SJSA1 (cell line): ENCODE measurements at places on chromosomes 1 and 21.
A peak's percentile ranks its signal among the peaks of the same experiment; 100 is the strongest.

GRCh38 chr21:46039891-46040660 lies 57.8 kb upstream of the COL6A2 start:
- DNase-seq: no peak

DNA sequence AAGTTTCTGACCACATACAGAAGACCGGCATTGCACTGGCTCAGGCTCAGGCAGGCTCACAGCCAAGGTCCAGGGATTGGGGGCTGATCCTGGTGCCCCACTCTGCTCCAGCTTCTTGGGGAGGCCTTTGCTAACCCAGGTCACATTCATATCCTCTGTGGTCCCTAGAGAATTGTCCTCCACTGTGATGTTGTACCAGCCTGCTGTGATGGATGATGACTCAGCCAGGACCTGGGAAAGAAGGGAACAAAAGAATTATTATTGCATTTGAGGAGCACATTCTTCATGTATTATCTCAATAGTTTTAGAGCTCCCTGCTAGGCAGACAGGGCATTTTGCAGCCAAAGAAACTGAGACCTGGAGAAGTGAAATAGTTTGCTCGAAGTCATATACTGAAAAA lies 114.3 kb upstream of the ETV3 start:
- DNase-seq: peak; percentile 80

DNA sequence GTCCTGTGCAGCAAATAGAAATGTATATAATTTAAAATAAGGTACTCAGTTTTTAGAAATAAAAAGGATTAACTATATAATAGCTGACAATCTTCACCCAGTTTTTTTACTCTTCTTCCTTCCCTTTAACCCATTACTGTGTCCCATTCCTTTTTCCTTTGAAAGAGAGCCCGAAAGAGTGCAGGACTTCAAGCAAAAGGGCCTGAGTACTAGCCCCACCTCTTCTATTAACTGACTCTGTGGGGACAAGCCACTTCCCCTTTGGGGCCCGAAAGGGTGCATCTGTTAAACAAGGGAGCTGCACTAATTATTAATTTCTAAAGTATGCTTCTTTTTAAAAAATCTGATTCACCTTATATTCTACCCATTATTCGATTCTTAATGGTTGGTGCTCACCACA lies 3.3 kb downstream of the USP24 start:
- DNase-seq: no peak

DNA sequence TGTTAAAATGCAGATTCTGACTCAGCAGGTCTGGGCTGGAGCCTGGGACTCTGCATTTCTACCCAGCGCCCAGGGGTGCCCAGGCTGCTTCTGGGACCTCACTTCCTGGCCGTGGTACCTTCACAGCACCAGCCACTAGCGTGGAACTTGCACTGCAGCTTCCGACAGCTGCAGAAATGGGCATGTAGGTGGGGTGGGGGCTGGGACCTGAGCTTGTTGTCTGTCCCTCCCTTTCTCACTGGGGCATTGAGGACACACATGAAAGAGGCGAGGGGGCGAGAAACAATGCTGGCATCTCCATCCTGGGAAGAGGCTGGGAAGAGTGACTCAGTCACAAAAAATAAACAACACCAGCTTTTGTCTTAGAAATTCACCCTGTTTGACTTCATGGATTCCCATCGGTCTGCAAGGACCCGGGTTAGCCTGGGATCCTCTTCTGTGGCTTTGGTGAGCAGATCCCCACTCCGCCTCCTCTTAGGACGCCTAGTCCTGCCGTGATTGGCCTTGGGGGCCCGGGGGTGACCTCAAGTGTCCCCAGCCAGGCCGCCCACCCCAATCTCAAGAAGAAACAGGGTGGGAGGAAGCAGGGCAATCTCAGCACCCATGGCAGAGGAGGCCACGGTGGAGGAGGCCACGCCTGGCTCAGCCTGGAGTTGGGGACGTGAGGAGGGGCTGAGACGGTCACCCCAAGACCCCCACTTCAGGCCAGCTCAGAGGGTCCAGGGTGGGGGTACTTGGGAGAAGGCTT lies 29.9 kb upstream of the POFUT2 start:
- DNase-seq: peak; percentile 94

GRCh38 chr1:242025681-242026080 lies 26.8 kb upstream of the MAP1LC3C start:
- no peak for DNase-seq

DNA sequence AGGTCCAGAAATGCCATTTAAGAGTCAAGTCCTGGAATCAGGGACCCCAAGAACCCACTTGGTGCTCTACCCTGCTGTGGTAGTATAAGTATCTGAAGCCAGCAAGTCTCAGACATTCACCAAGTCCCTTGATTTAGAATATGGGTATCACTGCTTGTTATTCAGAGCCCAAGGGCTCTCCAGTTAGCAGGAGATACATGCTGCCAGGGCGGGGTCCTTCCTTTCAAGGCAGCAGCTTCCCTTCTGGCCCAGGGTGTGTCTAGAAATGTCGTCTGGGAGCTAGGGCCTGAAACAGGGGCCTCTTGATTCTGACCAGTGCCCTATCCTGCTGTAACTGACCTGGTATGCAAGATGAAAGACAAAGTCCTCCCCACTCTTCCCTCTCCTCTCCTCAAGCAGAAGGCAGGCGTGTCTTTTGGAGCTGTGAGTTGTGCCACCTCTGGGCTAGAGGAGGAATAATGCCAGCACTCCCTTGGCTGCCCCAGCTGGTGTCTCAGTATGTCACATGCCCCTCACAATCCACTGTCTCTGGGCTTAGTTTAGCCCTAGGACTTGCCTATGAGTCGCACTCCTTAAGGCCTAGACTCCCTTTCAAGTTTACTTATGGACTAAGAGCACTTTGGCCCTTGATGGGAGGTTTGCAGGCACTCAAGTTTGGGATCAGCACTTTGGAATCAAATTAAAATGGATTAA lies 200.2 kb downstream of the MRPL39 start:
- no peak for DNase-seq

GRCh38 chr1:157136133-157136532 lies 2.1 kb downstream of the ETV3 start:
- DNase-seq: no peak

DNA sequence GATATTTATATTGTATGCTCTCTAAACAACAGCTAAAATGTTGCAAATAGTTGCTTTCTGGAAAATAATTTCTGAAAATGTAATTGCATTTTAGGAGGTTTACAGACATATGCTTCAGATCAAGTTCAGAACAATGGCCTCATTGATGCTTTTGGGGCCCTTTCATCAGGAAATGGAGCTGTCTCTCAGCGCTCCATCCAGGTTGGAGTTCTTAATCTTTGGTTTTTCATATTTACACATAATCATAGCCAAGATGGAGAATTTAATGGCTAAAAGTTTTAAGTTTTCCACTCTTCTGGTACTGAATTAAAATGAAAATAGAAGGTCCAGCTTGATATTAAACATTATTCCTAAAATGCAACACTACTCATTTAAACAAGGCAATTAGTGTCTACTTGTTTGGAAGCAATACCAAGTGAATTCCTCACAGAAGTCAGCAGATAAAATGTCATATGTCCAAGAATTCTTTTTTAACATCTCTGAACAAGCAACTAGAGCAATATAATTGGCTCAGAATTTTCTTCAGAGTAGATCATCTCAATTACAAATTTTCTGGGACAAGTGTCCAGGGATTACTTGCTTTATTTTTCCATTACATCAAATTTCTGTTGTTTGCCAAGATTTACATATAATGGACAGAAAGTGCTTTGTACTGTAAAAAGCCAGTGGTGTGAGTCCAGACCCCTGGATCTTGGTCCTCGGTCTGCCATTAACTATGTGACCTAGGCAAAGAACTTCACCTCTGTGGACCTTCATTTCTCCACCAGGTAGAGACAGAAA lies 22.6 kb downstream of the CLCA1 start:
- DNase-seq: no peak

GRCh38 chr1:205199090-205199930 lies 12.2 kb downstream of the DSTYK start:
- DNase-seq: no peak
